CD4-positive, alpha-beta T cell treated with Interleukin-6 at 100 ng/mL for 8 hours (primary cell): ENCODE measurements at places on chromosomes 13 and 19.

DNA sequence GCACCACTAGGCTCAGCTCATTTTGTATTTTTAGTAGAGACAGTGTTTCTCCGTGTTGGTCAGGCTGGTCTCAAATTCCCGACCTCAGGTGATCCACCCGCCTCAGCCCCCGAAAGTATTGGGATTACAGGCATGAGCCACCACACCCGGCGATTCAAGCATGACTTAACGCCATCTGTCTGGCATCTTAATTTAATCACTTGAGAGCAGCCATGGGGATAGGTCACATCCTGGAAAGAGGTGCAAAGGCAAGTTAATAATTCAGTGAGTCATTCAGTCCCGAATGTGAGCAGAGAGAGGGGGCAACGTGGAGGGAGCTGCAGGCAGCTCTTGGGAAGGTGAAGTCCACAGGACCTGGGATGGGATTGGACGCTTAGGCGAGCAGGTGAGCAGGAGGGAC is 31.7 kb upstream of the USP29 start:
- no peak for DNase-seq

- DNase-seq, result no peak
These were observed 25.1 kb downstream of the CPB2 start for GRCh38 chr13:46079770-46080169.

GRCh38 chr19:48624067-48624594 is 4.8 kb downstream of the SPHK2 start:
- DNase-seq, result peak; percentile 95

- no peak for DNase-seq
These were observed 234.7 kb downstream of the RBM26 start for GRCh38 chr13:79171141-79172061.

GRCh38 chr19:57813919-57814504 is 701 bp downstream of the ZNF552 start:
- no peak for DNase-seq
